Erythroblast (primary cell): ENCODE measurements at places on chromosomes 16 and 17.
A peak's percentile ranks its signal among the peaks of the same experiment; 100 is the strongest.

DNA sequence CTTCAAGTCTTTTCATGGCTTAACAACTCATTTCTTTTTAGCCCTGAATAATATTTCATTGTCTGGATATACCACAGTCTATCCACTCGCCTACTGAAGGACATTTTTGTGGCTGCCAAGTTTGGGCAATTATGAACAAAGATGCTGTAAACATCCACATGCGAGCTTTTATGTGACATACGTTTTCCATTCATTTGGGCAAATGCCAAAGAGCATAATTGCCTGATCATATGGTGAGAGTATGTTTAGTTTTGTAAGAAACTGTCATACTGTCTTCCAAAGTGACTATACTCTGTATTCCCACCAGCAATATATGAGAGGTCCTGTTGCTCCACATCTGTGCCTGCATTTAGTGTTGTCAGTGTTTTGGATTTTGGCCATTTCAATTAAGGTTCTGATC, 81.3 kb downstream of the ELAC2 start:
- DNase-seq, result no peak

DNA sequence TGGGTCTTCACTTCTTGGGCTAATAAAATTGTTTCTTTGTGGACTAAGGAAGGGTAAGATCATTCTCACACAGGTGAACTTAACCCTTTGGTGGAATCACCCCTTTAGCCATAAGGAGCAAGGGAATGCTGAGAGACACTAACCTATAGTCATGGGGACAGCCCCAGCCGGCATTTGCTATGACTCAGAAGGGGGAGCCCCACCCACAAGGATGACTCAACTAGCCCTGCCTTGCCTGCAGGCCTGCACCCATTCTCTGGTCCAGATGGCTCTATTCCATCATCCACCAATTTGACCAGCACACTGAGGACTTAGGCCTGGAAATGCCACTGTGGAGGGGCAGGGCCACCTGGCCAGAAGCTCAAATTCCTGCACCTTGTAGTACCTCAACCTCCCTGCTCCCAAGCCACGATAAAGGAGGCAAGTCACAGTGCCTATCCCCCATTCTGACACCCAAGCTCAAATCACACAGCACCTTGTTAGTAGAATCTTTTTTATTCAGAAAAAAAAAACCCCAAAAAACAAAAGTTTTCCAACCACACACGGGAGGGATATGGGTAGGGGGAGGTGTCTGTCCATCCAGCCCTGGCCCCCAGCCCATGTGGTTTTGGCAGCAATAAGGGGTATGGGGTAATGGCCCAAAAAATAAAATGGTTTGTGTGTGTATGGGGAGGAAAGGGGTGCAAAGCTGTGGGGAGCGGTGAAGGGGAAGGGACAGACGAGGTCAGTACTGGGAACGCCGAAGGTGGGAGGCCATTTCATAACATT, 3.0 kb downstream of the PFN1 start:
- DNase-seq, result peak; percentile 93

DNA sequence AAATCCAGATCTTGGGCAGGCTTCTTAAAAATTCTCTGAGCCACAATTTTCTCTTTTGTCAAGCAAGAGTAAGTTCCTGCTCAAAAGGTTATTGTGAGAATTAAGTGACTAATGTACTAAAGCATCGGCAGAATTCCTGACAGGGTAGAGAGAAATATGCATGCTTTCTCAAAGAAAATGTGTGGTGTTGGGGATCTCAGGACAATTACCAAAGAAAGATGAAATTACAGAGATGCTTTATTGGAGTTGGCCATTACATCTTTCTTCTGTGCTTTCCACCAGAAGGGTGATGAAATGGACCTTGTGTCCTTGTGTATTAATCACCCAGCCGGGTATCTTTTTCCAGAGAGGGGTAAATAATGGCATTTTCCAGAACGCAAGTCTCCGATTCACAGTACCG, 1.7 kb upstream of the USP43 start:
- no peak for DNase-seq

GRCh38 chr16:66262253-66263167, 104.0 kb upstream of the CDH5 start:
- DNase-seq, result no peak

GRCh38 chr17:74214484-74215341, 1.3 kb downstream of the TTYH2 start:
- no peak for DNase-seq

DNA sequence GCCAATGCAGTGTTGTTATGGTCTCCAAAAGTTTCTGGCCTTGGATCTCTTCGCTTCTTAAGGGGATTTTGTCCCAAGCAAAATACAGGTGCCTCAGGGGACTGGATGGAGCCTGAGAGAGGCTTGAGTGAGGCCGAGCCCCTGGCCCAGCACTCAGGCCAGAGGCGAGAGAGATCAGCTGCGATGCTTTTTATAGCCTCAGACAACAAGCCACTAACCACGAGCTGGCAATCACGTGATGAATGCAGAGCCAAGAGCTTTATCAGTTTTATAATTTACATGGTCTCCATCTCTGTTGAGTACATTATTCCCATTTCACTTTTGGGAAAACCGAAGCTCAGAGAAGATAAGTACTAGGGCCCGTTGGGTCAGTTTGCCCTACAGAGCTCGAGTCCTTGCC, 360.0 kb upstream of the CDH5 start:
- DNase-seq, result no peak

GRCh38 chr17:38590988-38591758, 14.6 kb downstream of the SRCIN1 start:
- no peak for DNase-seq

GRCh38 chr16:76276745-76277438, at the start of gene CNTNAP4:
Gene CNTNAP4, plus strand, starts transcription at chr16:76277401. Its CDS starts 262 bp downstream, at chr16:76277663.
- no peak for DNase-seq

DNA sequence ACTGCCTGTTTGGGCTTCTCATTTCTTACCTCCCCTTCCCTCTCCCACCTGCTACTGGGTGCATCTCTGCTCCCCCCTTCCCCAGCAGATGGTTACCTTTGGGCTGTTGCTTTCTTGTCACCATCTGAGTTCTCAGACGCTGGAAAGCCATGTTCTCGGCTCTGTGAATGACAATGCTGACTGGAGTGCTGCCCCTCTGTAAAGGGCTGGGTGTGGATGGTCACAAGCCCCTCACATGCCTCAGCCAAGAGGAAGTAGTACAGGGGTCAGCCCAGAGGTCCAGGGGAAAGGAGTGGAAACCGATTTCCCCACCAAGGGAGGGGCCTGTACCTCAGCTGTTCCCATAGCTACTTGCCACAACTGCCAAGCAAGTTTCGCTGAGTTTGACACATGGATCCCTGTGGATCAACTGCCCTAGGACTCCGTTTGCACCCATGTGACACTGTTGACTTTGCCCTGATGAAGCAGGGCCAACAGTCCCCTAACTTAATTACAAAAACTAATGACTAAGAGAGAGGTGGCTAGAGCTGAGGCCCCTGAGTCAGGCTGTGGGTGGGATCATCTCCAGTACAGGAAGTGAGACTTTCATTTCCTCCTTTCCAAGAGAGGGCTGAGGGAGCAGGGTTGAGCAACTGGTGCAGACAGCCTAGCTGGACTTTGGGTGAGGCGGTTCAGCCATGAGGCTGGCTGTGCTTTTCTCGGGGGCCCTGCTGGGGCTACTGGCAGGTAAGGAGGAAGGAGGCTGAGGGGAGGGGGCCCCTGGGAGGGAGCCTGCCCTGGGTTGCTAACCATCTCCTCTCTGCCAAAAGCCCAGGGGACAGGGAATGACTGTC, at the start of gene CD68:
CD68 (plus strand) TSS at position 638 of the 833 bp plus-strand sequence; CDS start at position 678, 40 bp downstream.
- peak; percentile 68 for DNase-seq

DNA sequence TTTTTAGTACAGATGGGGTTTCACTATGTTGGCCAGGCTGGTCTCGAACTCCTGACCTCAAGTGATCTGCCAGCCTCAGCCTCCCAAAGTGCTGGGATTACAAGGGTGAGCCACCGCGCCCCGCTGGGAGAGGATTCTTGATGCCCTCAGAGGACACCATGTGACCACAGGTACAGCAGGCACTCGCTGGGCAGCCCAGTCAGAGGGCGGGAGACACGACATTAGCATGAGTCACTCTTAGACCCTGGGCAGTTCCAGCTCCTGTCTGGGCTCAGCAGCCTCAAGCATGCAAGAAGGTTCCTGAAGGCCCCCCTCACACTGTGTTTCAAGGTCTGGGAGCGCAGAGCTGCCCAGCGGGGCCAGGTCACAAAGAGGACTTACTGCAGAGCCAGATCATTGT, 11.9 kb downstream of the STAC2 start:
- DNase-seq, result no peak

GRCh38 chr17:16440901-16441629, 25.7 kb downstream of the TRPV2 start:
- DNase-seq, result no peak

GRCh38 chr16:68850481-68850880, 7.2 kb downstream of the TANGO6 start:
- no peak for DNase-seq

DNA sequence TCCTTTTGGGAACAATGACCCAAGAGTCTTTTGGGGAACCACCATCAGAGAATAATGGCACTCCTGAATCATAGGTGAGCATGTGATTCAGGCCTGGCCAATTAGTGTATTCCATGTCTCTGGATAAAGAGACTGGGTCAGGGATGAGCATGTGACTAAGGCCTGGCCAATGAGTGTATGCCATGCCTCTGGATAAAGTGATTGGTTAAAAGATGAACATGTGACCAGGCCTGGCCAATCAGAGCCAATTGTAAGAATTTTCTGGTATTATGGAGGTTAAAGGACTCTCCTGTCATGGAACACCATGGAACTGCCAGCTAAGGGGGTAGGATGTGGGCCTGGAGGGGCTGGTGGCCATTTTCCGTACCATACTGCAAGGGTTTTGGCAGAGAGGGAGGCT, 194.3 kb downstream of the C16orf78 start:
- DNase-seq, result no peak

DNA sequence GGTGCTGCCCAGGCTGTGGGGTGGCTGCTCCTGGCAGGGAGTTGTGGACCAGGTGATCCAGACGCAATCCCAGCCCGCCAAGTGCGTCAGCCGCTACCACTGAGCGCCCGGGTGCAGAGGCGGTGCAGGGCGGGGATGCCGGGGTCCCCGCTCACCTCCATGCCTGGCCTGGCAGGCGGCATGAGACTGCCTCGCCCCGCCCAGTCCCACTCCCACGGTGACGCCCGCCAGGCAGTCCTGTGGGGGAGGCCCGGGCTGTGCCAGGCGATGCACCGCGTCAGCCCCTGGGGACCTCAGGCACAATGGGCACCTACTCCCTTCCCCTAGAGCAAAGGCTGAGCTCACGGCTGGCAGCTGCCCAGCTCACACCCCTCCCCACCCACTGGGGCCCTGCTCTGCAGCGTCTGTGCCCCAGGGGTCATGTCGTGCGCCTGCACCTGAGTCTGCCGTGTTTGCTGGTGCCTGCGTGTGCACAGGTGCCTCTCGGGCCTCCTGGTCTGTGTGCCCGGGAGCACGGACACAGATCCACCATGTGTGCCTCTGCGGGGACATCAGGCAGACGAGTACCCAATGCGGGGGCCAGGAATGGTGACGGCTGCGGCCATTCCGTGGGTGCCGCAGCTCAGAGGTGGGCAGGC, 5.3 kb downstream of the RPUSD1 start:
- no peak for DNase-seq

DNA sequence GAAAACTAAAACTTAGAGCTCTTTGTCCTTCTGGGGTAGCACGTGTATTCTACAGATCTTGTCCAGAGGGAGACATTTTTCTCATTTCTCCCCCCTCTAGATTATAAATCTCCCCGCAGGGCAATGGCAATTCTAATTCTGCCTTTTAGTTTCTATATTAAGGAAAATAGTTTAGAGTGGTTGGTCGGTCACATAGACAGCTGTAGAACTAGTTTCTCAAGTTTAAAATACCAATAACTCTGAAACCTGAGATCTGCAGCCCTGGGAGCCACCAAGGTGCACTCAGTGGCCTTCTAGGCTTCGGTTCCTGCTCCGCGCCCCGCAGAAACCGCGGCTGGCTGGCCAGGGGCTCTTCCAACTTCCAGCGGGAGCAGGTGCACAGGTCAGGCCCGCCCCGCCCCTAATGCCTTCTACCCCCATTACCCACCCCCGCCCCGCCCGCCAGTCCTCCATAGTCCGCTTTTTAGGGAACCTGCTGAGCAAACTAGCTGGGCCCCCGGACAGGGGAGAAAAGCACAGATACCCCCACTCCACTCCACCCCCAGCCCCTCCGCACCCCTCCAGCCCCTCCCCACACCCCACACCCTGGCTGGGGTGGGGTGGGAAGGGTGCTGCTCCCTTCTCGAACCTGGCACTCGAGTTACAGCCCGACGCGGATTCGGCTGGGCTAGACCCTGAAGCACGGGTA, 431 bp downstream of the SLFN11 start:
- peak; percentile 54 for DNase-seq

DNA sequence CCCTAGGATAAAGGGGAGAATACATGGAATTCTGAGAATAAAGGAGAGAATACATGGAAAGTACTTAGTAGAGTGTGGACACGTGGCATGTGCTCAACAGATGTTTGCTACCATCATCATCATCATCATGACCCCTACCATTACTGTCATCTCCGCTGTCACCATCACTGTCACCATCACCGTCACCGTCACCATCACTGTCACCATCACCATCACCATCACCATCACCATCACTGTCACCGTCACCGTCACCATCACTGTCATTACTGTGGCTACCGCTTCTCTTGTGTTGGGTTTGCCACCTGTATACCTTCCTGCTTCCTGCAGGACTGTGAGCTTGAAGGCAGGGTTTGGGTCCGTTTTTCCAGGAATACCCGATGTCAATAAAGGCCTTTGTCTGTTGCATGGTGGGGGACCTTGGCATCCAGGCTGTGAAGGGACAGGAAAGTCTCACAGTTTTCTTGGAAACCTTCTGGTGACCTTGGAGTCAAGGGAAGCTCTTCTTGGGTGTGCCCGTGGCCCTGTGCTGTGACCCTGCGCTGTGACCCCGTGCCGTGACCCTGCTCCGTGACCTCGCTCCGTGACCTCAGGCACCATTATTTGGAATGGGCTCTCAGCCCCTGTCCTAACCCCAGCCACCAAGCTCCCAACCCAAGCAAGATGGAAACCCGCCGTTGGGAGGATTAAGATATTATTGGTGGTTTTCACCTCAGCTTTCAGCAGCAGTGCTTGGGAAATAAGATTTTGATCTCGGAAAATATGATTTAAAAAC, 14.4 kb downstream of the CMIP start:
- no peak for DNase-seq

- DNase-seq, result no peak
These were observed 9.1 kb downstream of the TIMM22 start for GRCh38 chr17:1006054-1006453.

GRCh38 chr17:58335779-58336455, 7.3 kb upstream of the TSPOAP1 start:
- DNase-seq, result peak; percentile 91

- no peak for DNase-seq
These were observed 46.1 kb upstream of the MYOCD start for GRCh38 chr17:12619459-12620199.

- DNase-seq, result no peak
These were observed 2.7 kb downstream of the MPRIP start for GRCh38 chr17:17044846-17045561.

GRCh38 chr17:49971199-49971847, 2.3 kb downstream of the DLX4 start:
- DNase-seq, result no peak
